ENCODE measurements at places on chromosomes 1 and 21.

GRCh38 chr21:29508301-29508700 lies 209.6 kb downstream of the BACH1 start:
- DNase-seq = no peak

DNA sequence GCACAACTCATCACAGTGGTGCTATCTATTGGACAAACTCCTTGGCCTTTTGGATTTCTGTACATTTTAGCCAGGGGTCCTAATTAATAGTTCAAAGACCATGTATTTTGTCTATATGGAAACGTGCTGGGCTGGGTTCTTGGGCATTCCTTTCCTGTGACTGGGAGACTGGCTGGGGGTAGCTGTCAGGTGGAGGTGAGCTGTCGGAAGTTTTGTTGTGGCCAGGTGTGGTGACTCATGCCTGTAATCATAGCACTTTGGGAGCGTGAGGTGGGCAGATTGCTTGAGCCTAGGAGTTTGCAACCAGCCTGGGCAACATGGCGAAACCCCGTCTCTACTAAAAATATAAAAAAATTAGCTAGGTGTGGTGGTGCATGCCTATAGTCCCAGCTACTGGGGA lies 392.4 kb downstream of the RPS6KC1 start:
- DNase-seq = no peak

DNA sequence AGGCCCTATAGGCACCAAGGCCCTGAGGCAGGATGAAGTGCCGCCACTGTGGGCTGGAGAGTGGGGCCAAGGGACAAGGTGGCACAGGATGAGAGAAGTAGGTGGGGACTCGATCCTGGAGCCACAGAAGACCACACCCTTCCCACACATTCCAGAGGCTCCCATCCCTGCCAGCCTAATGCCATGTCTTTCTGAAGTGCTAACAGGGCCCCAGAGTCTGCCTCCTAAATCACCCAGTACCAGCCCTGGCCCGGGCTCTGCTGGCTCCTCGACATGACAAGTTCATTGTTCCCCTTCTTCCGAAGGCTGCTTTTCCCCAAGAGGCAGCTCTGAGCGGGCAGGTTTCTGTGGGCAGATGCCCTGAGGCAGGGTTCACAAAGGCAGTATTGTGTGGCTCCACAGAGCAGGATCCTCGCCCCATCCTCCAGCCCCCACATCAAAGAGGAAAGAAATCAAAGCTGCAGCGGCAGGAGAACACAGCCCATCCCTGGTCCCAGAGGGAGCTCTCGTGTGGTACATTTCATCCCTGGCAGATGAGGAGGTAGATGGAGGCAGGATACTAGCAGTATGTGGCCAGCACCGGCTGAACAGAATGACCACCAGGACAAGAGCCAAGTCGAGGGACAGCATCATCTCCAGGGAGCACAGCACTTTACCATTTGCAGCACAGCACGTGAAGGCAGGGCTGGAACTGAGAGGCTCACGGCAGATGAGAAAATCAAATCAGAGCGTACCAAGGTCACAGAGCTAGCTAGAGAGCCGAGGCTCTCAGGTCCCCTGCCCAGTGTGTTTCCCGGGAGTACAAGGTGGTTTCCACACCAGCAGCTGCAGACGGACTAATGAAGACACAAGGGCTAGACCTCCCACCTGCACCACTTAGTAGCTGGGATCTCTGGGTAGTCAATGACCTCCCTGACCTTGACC lies 64.8 kb downstream of the SYF2 start:
- no peak for DNase-seq

GRCh38 chr21:30710499-30710898 lies 8.1 kb downstream of the KRTAP21-3 start:
- no peak for DNase-seq

GRCh38 chr1:54565113-54565501 lies 17.1 kb downstream of the ACOT11 start:
- DNase-seq = no peak

DNA sequence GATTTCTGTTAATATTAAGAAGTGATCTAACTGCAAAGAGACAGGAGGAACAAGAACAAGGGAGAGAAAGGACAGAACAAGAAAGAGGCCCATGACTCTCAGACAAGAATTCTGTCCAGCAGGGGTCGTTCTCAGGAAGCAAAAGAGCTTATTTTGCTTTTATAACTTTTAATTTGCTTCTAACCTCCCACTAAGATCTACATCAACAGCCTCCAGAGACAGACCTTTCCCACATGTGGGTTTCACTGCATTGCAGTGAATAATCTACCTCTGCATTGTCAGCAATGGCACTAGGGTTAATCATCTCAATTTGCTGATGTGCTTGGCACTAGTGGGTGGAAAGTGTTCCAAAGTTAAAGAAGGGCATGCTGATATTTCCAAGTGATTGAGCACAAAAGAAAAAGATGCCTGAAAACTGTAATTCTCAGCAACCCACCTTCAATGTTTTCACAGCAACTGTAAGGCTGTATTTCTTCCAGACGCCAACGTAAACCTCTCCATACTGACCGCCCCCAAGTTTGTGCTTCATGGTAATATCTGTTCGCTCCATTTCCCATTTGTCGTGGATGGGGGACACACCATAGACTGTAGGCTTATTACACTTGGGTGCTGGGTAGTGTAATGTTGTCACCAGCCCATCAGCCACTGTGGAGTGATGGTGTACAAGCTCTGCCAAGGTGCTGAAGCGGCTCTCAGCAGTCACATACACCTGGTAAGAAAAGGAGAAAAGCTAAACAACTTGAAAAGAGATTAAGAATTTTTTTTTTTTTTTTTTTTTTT lies 39.5 kb downstream of the TOR3A start:
- DNase-seq = peak; percentile 42

DNA sequence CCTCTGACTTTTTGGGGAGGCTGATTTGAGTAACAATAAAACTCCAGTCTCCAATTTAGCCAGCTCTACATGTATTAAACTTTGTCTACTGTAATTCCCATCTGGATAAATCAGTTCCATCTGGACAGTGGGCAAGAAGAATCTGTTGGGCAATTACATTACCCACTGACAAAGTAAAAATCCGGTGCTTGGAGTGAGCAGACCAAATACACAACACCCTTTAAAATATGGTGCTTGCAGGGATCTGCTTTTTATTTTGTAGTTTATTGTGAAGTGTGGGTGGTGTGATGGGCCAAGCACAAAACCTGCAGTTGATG lies 8.9 kb upstream of the CD55 start:
- DNase-seq = no peak

DNA sequence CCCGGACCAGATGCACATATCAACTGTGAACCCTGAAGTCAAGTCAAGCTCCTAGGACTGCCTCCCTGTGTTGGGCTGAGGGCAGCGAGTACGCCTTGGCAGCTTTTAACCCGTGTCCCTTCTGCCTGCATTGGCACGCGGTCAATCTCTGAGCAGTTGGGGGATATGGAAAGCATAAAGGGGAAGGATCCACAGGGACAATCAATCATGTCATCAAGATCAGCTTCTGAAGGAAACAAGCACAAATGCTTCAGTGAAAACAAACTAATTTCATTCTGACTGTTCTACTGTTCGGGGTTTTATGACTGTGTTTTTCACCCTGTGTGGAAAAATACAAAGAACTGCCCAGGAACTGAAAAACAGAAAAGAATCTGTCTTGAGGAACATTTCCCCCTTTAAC lies 106.2 kb downstream of the RUNX1 start:
- DNase-seq = no peak

- no peak for DNase-seq
Measured at GRCh38 chr1:59605761-59606160, 209.0 kb upstream of the HOOK1 start.

DNA sequence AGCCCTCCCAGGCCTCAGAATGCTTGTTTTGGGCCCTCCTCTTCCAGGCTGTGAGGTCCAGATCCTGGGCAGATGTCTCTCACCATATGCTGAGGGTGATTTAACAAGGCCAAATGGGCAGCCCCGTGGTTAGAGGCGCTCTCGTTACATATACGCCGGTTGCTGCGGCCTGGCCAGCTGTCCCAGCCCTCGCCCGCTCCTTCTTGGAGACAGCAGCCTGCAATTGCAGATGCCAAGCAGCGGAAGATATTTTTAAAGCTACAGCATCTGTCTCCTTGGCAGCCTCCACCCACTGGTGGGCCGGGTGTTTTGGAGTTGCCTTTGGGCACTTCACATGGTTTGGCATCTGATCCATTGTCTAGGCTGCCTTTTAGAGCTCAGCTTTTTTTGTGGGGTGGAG lies 178.8 kb upstream of the NFIA start:
- DNase-seq = no peak

GRCh38 chr1:206722751-206723461 lies 38.2 kb downstream of the MAPKAPK2 start:
- DNase-seq = no peak

GRCh38 chr1:53626616-53627015 lies 112.3 kb downstream of the GLIS1 start:
- DNase-seq = no peak

DNA sequence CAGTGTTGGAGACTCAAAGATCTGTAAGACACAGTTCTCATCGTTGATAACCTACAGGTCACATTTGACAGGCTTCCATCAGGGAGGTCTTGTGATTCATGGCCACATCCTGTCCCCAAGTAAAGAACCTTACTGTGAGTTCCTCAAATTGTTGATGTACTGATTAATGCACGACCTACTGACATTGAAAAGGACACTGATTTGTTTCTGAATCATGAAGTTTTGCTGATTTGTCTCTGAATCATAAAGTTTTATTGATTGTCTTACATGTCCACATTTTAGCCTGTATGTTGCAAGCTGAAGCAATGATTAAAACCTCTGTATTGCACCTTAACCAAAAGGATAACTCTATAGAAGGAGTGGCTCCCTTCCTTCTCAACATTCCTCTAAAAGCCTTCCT lies 476.3 kb upstream of the RUNX1 start:
- no peak for DNase-seq

GRCh38 chr21:34158866-34159835 lies 85.8 kb downstream of the MRPS6 start:
- no peak for DNase-seq

GRCh38 chr1:32394890-32395432 lies 720 bp upstream of the BSDC1 start:
- DNase-seq = no peak

DNA sequence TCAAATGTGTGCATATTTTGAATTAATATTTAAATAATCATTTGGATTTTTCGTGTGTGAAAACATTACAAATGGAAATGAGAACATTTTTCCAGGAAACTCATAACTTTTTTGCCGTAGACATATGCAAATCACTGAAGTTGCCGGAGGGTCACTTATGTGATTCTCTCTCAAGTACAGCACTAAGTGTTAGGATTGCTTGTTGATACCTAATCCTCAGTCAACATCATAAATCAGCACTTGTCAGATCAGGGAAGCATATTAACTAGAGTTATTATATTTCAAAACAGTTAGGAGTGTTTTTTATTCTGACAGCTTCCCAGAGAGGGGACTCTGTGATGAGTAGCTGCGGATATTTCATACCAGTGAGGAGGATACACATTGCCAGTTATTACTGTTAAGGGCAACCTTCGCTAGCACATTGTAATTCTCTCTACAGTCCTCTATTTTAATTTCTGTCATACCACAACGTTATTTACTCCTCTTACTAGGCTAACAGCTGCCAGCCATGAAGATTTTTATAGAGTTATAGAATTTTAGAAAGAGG lies 41.5 kb downstream of the NCAM2 start:
- DNase-seq = no peak

DNA sequence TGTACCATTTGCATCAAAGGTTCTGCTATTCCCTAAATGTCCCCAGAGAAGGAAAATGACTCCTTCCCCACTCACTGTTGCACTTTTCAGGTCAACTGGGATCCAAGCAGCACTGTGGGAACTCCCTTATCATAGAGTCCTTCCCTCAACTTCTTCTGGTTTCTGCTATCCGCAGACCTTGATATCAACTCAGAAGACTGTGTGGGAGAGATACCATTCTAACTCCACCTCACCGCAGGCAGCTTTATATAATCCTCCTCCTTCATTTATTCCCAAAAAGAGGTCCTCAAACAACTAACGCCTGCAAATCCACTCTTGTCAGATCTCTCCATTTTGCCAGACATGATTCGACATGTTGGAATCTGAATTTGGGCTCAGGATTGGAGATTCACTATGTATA lies 27.3 kb downstream of the LHX9 start:
- DNase-seq = no peak

GRCh38 chr1:248850124-248850523 lies 8.8 kb downstream of the ZNF692 start:
- no peak for DNase-seq

DNA sequence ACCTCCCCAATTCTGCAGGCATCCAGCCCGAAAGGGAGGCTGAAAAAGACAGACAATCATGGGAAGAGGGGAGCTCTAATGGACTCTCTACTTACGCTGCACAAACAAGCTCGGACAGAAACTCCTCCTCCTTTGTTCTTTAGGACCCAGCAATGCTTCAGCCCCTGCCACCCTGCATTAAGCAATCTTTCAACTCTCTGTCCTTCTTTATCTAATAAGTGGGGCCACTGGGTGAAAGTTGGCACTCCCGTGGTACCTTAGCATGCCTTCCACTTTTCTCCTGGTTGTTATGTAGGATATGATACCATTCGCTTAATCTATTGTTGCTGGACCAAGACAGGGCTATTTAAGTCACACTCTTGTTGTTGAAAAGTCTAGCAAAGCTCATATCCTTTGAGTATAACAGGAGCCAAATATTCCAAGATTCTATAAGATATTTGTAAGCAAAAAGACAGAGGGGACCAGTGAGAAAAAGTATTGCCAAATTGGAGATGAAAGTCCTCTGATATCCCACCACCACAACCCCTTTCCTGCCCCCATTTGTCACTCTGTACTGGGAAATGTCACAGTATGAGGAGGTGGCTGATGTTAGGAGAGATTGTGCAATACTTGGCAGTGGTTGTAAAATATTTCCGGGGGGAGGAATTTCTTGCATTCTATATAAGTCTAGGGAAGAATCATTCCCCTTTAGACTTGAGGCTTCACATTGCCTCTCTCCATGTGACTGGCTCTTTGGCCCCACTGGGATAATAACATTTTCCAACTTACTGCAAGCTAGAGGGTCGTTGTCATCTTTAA lies 137.3 kb upstream of the GJB5 start:
- no peak for DNase-seq

- no peak for DNase-seq
Measured at GRCh38 chr1:87132284-87132870, 196.3 kb upstream of the LMO4 start.

GRCh38 chr1:192786576-192786975 lies 22.3 kb upstream of the RGS2 start:
- no peak for DNase-seq

- no peak for DNase-seq
Measured at GRCh38 chr1:3469104-3469848, 14.8 kb downstream of the ARHGEF16 start.

- no peak for DNase-seq
Measured at GRCh38 chr1:168848051-168848450, 119.0 kb upstream of the DPT start.

- no peak for DNase-seq
Measured at GRCh38 chr1:109239047-109239408, 10.3 kb upstream of the CELSR2 start.
